ENCODE measurements at places on chromosomes 5 and 9.

DNA sequence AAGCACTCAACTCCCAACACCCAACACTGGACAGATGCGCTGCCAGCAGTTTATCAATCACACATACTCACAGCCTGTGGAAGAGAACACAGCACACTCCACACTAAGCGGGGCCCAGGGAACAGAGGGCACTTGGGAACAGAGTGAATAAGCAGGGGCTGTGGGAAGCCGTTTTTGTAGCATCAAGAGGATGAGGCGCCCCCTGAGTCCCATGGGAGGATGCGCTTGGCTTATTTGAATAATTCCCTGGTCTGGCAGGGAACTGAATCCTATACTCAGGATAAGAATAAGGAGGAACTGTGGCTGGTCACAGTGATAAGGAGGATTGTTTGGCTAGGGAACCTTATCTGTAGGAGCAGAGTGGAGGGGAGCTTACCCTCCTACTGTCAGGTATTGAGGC is 96.1 kb upstream of the DNAH5 start:
- DNase-seq, result peak; percentile 21

DNA sequence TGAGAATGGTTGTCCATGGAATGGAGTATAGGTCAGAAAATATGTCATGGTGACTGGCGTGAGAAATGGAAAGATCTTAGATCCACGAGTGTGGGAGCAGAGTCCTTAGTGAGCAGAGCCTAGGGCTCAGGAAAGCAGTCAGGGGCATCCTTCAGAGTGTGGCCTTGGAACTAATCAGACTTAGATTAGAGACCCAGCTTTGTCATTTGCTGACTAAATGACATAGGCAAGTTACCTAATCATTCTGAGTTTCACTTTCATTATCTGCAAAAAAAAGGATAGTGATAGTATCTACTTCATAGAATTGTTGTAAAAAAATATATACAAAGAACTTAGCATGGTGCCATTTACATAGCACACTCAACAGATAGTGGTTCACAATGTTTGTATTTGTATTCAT is 24.3 kb upstream of the SLIT3 start:
- DNase-seq, result no peak

DNA sequence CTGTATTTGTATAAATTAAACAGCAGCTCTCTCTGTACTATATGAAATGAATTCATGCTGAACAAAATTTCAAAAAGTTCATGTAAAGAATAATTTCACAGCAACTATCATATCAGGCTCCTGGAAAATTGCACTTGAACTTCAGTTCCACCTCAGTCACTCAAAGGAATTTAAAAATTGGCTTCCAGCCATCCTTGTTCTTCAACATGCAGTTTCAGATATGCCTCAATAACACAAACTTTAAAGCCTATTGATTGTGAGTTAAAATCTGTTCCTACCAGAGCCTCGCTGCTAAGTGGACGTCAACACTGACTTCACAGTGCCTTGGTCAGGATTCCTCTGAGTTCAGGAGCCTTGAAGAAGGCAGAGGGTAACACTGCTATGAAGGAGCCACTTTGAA is 418.7 kb upstream of the WWC1 start:
- DNase-seq, result no peak

DNA sequence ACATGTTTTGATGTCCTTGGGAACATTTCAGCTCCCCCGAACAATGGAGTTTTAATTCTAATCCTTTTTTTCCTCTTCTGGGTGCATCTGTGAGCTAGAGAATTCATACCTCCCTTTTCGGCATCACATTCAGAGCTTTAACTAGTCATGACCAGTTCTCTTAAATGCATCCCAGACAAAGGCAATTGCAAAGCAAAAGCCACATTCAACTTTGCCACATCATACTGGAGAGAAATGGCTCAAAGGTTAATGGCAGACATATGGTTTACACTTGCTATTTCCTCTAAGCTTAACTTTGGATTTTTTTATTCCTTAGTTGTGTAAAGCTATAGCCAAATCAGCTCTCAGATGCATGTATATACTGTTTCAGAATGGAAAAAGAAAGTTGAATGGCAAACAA is 153.3 kb downstream of the ESM1 start:
- DNase-seq, result no peak

DNA sequence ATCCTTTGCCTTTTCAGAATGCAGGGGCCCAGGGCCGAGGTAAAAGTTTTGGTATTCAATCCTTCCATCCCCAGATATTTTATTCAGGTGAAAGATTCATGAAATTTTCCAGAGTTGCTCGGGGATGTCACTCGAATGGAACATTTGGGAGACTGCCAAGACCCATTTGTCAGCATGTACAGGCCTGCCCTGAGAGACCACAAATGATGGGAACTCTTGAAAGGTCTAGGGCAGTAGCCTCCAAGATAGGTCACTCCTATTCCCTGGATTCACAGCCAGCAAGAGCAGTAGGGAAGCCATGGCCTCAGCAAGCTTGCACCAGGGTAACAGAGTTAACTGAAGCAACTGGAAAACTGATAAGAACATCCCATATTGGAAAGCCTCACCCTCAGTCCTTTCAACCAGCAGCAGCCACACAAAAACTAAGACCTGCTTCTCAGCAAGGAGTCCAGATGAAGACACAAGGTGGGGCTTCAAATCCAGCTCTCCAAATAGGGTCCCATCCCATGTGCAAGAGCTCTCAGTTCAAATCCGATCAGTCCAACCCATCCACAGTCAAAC is 12.5 kb downstream of the CARD6 start:
- DNase-seq, result no peak

- DNase-seq, result no peak
Measured at GRCh38 chr9:122875523-122875922, 29.6 kb downstream of the RC3H2 start.

DNA sequence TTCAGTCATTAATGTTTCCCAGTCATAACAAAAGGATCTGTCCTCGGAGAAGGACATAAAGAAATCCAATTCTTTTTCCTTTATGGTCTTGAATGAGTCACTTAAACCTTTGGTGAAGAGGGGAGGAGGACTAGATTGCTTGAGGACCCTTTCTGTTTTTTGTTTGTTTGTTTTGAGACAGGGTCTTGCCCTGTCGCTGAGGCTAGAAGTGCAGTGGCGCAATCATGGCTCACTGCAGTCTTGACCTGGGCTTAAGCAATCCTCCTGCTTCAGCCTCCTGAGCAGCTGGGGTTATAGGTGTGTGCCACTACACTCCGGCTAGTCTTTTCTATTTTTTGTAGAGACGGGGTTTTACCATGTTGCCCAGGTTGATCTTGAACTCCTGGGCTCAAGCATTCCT is 12.3 kb downstream of the TIGD6 start:
- no peak for DNase-seq

DNA sequence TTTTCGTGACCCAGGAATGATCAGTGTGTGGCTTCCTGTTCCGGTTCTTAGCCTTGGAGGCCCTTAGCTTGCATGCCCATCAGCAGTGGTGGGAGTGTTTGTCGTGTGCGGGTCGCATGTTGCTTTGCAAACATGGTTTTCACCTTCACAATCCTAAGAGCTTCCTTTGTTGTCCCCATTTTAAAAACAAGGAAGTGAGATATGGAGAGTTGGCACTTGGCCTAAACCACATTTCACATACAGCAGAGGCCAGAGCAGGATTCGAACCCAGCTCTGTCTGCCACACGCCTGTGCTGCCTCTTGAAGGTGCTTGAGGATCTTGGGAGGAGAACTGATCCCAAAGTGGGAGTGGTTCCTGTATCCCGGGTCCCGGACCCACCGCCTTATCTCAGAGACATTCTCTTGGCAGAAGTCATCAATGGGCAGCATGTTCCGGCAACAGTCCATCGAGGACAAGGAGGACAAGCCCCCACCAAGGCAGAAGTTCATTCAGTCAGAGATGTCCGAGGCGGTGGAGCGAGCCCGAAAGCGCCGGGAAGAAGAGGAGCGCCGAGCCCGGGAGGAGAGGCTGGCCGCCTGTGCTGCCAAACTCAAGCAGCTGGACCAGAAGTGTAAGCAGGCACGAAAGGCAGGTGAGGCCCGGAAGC is 38.2 kb upstream of the POMT1 start:
- no peak for DNase-seq

- DNase-seq, result no peak
Measured at GRCh38 chr5:65854925-65855324, 71.5 kb upstream of the ERBIN start.

DNA sequence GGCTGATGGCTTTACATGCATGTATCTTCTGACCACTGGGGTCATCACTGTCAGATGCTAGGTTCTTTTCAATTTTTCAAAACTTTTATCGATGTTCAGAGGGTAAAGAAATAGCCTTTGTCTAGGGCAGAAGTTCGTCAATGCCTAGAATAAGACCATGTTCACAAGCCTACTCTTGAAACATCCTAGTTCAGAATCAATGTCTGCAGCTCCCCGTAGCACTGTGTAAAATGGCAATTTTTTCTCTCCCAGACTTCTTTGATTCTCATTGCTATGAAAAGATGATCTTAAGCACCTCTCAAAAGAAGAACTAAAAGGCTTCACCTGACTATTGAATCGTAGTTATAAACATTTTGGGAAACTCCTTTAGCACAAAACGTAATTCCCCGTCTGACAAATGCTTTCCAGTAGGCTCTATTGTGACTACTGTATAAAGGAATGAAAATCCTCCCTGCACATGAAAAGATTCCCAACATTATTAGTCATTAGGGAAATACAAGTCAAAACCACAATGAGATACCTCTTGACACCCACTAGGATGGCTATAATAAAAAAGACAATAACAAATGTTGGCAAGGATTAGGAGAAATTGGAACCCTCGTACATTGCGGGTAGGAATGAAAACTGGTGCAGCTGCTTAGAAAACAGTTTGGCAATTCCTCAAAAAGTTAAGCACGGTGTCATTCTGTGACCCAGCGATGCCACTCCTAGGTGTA is 263.5 kb downstream of the ARHGAP26 start:
- DNase-seq, result no peak

DNA sequence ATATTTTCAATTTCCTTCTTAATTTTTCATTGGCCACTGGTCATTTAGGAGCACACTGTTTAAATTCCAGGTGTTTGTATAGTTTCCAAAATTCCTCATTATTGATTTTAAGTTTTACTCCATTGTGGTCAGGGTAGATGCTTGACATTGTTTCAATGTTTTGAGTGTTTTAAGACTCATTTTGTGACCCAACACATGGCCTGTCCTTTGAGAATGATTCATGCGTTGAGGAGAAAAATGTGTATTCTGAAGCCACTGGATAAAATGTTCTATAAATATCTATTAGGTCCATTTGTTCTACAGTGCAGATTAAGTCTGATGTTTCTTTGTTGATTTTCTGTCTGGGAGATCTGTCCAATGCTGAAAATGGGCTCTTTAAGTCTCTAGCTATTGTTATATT is 24.4 kb upstream of the FNIP1 start:
- no peak for DNase-seq

DNA sequence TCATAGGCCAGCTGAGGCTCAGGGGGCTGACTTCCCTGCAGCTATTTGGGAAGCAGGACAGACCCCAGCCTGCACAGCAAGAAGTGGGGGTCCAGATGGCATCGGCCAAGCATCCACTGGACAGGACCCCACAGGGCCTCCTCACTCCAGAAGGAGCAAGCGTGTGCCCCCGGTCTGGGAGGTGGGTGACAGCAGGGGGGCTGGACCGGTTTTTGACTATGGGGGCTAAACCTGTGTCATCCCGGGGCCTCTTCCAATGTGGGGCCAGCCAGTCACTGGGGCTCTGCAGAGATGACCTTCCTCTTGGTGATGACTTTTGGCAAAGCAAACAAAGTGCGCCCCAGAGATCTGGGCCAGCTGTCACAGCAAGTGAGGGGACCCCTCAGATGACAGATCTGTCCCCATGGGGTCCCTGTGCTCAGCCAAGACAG is 163.9 kb downstream of the OLFM1 start:
- no peak for DNase-seq

DNA sequence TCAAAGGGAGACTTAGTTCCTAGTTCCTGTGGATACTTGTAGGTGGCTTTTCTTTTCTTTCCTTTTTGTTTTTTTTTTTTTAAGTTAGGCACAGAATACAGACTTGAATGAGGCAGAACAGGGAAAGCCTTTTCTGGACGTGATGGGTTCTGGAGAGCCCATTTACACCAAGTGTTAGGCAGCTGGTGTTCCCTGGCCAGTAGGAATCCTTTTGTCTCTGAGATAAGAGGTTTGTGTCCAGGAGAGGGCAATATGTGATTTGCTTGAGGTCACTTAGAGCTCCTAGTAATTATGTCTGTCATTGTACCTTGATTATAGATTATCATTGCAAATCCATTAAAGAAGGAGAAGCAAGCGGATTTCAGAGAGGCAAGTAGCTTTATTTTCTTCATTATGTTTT is 9.1 kb downstream of the MEGF10 start:
- peak; percentile 10 for DNase-seq

GRCh38 chr9:12748954-12749353 is 25.9 kb upstream of the LURAP1L start:
- DNase-seq, result no peak

DNA sequence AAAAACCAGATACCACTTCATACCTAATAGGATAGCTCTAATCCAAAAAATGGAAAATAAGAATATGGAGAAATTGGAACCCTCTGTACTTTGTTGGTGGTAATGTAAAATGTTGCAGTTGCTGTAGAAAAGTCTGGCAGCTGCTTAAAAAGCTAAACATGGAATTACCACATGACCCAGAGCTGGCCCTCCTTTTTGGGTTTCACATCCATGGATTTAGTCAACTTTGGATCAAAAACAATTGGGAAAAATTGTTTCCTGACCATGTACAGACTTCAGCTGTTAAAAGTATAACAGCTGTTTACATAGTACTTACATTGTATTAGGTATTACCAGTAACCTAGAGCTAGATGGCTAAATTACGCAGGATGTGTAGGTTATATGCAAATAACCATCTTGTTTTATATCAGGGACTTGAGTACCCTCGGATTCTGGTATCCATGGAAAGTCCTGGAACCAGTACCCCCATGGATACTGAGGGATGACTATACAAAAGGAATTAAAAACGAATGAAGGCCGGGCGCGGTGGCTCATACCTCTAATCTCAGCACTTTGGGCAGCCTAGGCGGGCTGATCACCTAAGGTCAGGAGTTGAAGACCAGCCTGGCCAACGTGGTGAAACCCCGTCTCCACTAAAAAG is 15.8 kb downstream of the DNAJA1 start:
- DNase-seq, result no peak

DNA sequence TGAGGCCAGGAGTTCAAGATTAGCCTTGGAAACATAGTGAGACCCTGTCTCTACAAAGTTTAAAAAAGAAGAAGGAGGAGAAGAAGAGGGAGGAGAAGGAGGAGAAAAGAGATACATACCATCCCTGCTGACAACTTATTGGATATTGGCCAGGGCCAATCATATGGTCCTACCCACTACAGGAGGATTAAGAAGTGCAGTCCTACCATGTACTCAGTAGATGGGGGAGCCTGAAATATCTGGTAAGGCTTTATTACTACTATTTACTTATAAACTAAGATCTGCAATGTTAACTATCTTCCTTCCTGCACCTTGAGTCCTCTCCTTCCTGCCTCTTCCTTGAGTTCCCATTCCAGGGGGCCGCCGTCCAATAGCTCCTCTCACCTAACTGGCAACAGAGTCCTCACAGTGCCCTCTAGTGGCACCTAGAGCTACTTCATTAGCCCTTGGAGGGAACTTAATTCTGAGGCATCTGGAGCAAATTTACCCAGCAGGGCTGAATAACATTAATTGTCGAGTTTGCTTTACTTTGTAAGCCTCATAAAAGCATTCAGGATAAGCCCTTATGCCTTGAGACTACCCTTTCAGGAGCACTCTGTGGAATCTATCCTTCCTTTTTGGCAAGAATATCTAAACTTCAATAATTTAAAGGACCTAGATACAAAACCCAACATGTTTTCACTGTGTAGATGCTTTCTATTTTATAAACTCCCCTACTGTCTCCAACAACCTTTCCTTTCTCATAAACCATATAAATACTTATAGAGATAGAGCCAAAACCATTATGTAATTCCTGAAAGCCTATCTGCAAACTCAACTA is 39.1 kb upstream of the RANBP6 start:
- DNase-seq, result peak; percentile 56

GRCh38 chr5:10559871-10560270 is 4.0 kb upstream of the ANKRD33B start:
- DNase-seq, result no peak
